C1 segment of cervical spinal cord (tissue), 14 donors: ENCODE measurements at places on chromosomes 12 and 14.
A peak's percentile ranks its signal among the peaks of the same experiment; 100 is the strongest.

- no peak for DNase-seq
Observed at GRCh38 chr14:22539831-22540230, 49.2 kb downstream of the DAD1 start.

DNA sequence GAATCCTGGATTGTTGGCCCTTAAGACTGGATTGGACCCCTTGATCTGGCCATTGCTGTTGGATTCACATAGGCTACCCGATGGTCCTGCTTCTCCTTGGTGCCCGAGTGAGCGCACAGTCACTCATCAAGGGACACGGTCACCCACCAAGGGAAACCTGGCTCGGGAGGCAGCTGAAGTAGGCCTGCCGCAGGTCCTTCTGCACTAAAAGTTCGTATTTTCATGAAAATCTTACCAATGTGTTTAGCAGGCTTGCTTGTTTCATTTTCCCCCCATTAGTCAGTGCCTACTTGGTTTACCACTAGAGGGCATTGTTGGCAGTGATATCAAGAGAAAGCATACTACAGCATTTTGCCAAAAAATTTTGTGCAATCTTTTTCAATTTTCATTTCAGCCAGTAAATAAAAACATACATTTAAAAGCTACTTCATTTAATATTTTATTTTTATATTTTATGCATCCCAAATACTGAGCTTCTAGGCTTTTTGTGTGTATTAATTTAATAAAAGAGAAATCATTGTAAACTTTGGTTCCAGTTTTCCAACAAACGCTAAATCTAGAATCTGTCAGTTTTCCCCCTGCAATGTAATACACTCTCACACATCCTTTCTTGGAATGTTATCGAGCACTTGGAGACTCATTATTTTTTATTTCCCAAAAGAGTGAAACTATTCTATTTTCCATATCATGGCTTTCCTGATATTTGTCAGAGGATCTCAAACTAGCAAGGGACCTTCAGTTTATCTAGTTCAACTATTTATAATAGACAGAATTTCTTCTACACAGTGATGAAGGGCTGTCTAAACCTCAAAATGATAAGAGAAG lies 116.7 kb downstream of the LMNTD1 start:
- peak; percentile 32 for DNase-seq

- DNase-seq, result no peak
Observed at GRCh38 chr14:58662759-58663158, 25.0 kb downstream of the DACT1 start.

DNA sequence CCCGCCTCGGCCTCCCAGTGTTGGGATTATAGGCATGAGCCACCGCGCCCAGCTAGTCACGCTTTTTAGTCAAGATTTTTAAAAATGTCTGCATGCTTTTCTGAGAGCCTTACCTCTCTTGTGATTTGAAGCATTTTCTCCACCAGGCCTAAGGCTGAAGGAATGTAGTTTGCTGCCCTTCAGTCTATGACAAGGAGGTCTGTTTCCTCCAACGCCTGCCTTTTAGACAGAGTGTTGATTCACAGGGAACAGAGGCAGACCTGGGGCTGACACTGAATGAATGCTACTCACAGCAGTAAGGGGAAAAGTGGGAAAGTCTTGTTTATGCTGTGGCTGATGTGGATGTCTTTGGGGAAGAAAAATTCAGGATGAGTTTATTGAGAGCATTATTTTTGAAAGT lies 27.2 kb upstream of the MDM2 start:
- no peak for DNase-seq

- no peak for DNase-seq
Observed at GRCh38 chr12:62396750-62397149, 69.9 kb upstream of the MON2 start.

GRCh38 chr12:44379831-44380230 lies 496.3 kb downstream of the NELL2 start:
- no peak for DNase-seq

GRCh38 chr12:4985820-4986219 lies 57.9 kb upstream of the KCNA5 start:
- DNase-seq, result no peak

- no peak for DNase-seq
Observed at GRCh38 chr12:101209319-101210302, at the start of gene SLC5A8. Gene SLC5A8 (minus strand): TSS chr12:101210238. CDS start chr12:101209848, 390 bp downstream.

- DNase-seq, result no peak
Observed at GRCh38 chr12:78431931-78432330, 432.6 kb upstream of the SYT1 start.

DNA sequence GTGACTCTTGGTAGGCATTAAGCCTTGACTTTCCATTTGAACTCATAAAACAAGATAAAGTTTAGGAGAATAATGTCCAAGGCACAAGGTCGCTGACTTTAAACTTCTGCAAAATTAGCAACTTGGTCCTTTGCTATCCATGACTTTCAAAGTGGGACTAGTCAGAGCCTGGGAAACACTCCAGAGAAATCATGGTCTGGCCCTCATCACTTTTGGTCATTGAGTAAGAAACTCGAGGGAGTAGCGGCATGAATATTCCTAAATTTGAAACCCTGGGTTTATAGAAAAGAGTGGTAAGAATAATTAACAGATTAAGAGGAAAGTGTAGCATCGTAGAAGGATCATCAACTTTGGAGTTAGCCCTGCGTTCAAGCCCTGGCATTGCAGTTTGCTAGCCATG lies 16.9 kb upstream of the APPL2 start:
- DNase-seq, result no peak

- DNase-seq, result no peak
Observed at GRCh38 chr14:96811985-96812667, 14.9 kb downstream of the VRK1 start.

GRCh38 chr12:24066865-24067264 lies 117.4 kb upstream of the SOX5 start:
- DNase-seq, result no peak

DNA sequence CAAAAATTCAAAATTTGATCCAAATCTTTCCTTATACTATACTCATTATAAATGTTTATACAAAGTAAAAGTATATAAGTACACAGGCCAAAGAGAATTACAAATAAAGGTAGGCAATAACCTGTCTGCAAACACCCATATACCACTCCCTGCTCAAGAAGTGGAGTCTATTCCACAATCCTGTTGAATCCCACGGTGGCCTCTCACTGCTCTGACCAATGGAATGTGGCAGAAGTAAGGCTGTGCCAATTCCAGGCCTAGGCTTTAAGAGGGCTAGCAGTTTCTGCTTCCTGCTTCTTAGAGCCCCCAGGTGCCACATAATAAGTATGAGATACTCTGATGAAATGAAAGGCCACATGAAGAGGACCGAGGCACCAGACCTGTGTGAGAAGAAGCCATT lies 79.8 kb upstream of the CFL2 start:
- DNase-seq, result no peak

- DNase-seq, result no peak
Observed at GRCh38 chr12:13976880-13977279, 4.5 kb downstream of the GRIN2B start.

DNA sequence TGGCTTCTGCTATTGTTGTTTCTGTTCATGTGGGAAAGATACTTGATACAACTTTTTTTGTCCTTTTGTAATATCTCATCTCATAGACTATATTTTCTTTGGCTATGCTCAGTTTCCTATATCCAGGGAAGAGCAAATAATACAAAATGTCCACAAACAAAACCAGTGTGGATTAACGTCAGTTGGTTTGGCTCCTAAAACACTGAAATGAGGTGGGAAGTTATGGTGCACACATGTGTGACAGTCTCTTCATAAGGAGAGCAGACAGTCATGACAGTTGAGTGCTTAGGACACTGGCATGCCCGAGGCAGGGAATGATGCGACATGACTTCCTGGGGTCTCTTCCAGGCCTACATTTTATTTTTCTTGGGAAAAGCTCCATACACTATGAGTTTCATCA lies 27.5 kb downstream of the RHOJ start:
- no peak for DNase-seq

DNA sequence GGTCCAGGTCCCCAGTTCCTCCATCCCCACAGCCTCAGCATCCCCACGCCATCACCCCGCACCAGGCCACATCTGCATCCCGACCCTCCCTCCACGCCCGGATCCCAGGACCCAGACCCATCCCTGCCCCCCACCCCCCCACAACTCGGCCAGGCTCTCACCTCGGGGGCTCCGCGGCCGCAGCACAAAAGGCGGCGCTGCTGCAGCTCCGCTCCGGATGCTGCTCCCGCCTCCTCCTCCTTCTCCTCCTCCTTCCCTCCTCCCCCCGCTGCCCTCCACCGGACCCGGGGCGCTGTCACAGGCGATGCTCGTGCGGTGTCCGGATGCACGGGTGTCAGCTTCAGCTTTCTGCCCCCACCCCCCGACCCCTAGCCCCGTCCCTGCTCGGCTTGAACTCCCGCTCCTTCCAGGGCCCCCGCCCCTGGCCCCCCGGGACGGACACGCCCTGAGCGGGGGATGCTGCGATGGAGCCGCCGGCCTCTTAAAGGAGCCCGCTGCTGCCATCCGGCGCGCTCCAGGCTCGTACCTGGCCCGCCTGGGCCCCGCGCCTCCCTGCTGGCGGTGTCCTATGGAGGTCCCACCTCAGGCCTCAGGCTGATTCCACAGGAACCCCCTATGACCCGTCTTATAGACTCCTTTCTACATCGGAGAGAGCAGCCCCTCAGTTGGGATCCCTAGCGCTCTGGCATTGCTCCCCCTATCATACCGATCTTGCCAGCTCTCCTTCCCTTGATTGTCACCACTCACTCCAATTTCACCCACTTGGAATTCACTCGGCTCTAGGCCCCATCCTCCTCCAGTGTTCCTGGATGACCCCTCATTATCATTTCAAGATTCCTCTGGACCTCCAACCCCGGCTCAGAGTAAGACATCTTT lies at the start of gene MAP3K12:
TSS of gene MAP3K12 (minus strand) at position 193 of the 876 bp plus-strand sequence. CDS start 12,067 bp downstream, outside the sequence.
- DNase-seq, result peak; percentile 65

- no peak for DNase-seq
Observed at GRCh38 chr14:49550286-49551184, 35.6 kb downstream of the RPS29 start.

- DNase-seq, result no peak
Observed at GRCh38 chr14:106309423-106309822, 783.0 kb downstream of the TMEM121 start.

DNA sequence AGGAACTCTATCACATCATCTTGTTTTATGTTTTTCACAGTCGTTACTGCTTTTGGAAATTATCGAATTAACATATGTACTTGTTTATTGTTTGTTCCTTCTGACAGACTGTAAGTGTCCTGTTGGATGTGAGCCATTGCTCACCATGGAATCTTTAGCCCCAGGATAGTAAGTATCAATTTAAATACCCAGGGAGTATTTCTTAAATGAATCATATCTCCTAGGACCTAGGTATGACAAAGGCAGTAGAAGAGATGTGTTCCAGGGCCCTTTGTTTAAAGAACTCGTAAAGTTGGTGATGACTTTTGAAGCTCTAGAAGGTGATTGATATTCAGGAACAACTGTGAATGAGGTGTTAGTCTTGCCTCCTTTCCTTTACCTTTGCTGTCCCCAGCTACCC lies 30.3 kb upstream of the STRAP start:
- DNase-seq, result no peak

GRCh38 chr12:105212438-105212837 lies 23.5 kb downstream of the APPL2 start:
- DNase-seq, result no peak

GRCh38 chr14:31578266-31578665 lies 17.1 kb downstream of the NUBPL start:
- no peak for DNase-seq

DNA sequence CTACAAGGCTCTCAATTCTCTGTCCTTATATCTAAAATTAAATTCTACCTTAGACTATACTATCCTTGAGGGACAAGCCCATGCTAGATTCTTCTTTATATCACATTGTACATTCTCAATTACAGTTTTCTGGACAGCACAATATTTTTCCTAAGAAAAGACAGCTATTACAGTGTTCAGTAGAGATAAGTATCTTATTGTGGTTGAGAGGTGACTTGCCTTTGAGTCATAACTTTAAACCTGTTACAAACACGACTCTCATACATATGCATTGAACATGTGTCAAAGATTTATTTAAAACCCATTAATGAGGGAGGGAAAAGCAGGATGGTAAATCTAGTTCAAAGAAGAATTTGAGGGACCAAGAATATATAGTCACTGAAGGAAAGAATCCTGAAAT lies 61.1 kb downstream of the TPH2 start:
- no peak for DNase-seq

GRCh38 chr14:81509838-81510452 lies 23.7 kb downstream of the SEL1L start:
- no peak for DNase-seq

- no peak for DNase-seq
Observed at GRCh38 chr12:58148405-58148804, 207.0 kb downstream of the ATP23 start.

GRCh38 chr12:127555071-127555470 lies 711.9 kb upstream of the TMEM132C start:
- no peak for DNase-seq

GRCh38 chr12:95730457-95730856 lies 60.1 kb downstream of the NTN4 start:
- DNase-seq, result no peak

- DNase-seq, result no peak
Observed at GRCh38 chr14:33335366-33335765, 396.7 kb downstream of the NPAS3 start.

DNA sequence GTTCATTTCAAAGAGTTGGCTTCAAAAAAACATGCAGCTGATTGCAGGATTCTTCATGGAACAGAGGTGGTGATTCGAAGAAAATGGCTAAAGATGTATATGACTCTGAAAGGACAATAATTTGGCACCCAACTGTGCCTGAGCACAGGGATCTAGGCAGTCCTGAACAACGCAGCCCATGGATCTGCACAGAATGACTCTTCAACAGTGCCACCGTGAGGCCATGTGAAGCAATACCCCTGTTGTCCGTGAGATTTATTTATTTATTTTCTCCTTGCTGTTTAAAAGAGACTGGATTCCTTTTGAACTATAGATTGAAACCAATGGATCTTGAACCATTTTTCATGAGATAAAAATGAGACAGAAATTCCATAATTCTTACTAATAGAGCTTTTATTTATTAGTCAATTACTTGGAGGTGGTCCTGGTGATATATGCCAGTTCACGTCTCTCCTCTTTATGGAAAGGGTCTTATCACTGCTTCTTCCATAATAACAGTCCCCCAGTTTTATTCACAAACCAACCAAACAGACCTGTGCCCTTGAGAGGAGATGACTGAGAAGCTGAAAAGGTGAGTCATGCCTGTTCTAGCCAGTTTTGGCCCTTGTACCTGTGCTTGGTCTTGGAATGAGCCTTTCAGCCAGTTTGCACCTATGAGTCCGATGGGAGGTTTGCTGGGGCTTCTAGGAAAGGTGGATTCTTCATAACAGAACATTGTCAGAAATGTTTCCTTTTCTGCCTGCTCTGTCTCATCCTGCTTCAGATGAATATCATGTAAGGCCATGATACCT lies 1598.3 kb downstream of the AACS start:
- DNase-seq, result no peak

DNA sequence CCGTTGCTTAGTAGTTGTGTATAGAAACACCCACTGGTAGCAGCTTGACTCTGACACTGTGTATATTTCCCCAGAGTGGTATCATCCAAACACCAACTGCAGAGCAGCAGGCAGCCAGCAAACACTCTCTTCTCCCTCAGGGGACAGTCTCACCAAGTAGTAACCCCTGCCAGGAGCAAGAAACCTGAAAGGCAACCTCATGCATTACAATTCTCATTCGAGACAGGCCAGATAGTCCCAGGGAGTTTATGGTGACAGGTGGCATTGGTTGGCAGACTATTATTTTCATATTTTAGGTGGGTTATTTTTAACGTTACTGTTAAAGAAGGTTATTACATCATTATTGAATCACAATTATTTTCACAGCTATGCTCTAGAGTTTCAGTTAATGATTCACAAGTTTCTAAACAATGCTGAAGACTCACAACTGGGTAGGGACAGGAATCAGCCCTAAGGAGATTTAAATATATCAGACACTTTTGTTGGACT lies 222.8 kb downstream of the EGLN3 start:
- no peak for DNase-seq

- no peak for DNase-seq
Observed at GRCh38 chr12:40825156-40825555, 132.9 kb downstream of the CNTN1 start.
